ENCODE measurements at places on chromosomes 16 and 17. TPM values are rescaled to one million over a fixed set of nuclear protein-coding genes. Genes with fewer than 3 reads are reported as not detected.

Gene OTOP3
- total RNA-seq, result not detected

Gene BAIAP3
- 0.51 TPM for total RNA-seq

Gene TM4SF5
- not detected for total RNA-seq

Gene ATP1B2
- not detected for total RNA-seq

Gene HGS
- 157 TPM for total RNA-seq

Gene TBC1D3I
- 0.23 TPM for total RNA-seq

Gene GAST
- total RNA-seq, result not detected

Gene SPNS2
- 0.06 TPM for total RNA-seq

Gene CFAP97D1
- total RNA-seq, result under 0.01 TPM

Gene KCNG4
- not detected for total RNA-seq

Gene CCDC154
- total RNA-seq, result 0.06 TPM

Gene WFDC1
- total RNA-seq, result not detected

Gene KRT27
- not detected for total RNA-seq

Gene SLC16A13
- 0.63 TPM for total RNA-seq

Gene TSEN54
- 22.8 TPM for total RNA-seq

Gene CIAO3
- 31.9 TPM for total RNA-seq

Gene NUDT7
- 1.3 TPM for total RNA-seq

Gene GRAP
- total RNA-seq, result not detected

Gene AGRP
- total RNA-seq, result not detected

Gene SOX8
- 5.7 TPM for total RNA-seq

Gene KRTAP4-5
- not detected for total RNA-seq

Gene CD300LG
- total RNA-seq, result not detected

Gene SUPT6H
- 31.8 TPM for total RNA-seq

Gene KIF19
- not detected for total RNA-seq

Gene TCAP
- 0.40 TPM for total RNA-seq

Gene HIGD1B
- total RNA-seq, result not detected

All from LHCN-M2 (cell line).